ENCODE measurements at places on chromosomes 5 and 9.

GRCh38 chr5:125451622-125452021 lies 705.2 kb upstream of the ZNF608 start:
- DNase-seq = no peak

- DNase-seq = no peak
Measured at GRCh38 chr5:57841676-57842363, 359.2 kb upstream of the ACTBL2 start.

GRCh38 chr5:169554251-169554650 lies 29.3 kb upstream of the SPDL1 start:
- no peak for DNase-seq

GRCh38 chr9:16453390-16453789 lies 417.1 kb downstream of the BNC2 start:
- DNase-seq = no peak

GRCh38 chr9:108816037-108816436 lies 39.7 kb downstream of the ACTL7B start:
- DNase-seq = no peak

DNA sequence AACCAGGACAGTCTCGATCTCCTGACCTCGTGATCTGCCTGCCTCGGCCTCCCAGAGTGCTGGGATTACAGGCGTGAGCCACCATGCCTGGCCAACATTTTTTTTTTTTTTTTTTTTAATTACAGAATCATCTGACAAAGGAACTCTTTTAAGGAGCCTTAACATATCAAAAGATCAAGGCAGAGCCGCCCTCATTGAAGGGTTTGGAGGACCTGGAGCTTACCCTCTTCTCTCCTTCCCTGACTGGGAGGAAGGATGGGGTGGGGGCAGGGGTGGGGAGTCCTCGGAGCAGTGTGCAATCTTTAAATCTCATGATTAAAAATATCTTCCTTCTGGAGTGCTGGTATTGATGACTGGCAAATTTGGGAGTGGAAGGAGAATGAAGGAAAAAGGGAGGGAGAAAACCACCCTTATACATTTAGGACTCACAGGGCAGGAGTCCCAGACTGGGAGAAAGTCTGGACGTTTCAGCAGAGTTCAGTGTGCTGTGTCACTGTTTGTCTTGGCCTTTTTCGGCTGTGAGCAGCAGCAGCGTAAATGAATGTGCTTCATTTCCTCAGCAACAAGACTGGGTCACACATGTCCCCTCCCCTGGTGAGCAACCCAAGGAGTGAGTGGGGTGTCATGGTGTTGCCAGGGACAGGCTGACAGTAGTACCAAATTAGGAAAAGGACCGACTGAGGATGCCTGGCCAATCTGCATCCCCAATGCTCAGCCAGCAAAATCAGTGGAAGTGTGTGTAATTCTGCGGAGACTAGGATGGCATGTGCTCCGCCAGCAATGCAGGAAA lies 115.3 kb upstream of the BNC2 start:
- DNase-seq = no peak

GRCh38 chr5:3320317-3320875 lies 275.2 kb upstream of the IRX1 start:
- no peak for DNase-seq
